T1000 (cell line): ENCODE measurements at places on chromosomes 1 and 21.

- DNase-seq: no peak
These were observed 2.4 kb upstream of the PROX1 start for GRCh38 chr1:213985209-213986019.

GRCh38 chr1:17148950-17149608 is 29.8 kb upstream of the PADI2 start:
- no peak for DNase-seq

- no peak for DNase-seq
These were observed 395.4 kb upstream of the ADAMTS5 start for GRCh38 chr21:27362249-27362648.

DNA sequence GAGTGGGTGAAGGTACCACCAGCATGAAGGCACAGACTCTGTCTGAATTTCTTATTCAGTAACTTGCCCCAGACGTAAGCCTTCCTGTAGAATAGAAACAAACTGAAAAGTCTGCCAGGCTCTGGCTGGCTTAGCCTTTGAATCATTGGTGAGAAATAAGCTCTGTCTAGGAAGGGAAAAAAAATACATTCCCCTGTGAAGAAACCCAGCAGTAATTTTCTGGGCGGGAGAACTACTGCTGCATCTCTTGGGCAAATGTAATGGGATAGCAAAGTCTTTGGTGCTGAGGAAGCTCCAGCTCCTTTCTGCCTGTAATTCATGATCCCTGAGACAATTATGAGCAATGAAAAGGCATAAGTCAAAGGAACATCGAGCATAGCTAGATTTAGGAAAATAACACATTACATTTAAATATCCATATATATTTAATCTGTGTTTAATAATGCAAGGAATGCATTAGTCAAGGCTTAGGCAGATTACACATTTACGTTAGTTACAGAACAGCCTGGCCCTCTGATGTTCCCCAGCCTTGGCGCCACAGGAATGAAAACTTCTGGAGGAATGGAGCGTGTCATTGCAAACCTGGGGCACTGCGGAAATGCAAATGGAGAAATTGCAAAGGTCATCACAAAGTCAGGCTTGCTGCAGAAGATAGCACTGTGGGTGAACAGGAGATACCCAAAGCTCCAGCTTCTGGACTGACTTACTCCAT is 216.3 kb upstream of the CAMK1G start:
- no peak for DNase-seq

DNA sequence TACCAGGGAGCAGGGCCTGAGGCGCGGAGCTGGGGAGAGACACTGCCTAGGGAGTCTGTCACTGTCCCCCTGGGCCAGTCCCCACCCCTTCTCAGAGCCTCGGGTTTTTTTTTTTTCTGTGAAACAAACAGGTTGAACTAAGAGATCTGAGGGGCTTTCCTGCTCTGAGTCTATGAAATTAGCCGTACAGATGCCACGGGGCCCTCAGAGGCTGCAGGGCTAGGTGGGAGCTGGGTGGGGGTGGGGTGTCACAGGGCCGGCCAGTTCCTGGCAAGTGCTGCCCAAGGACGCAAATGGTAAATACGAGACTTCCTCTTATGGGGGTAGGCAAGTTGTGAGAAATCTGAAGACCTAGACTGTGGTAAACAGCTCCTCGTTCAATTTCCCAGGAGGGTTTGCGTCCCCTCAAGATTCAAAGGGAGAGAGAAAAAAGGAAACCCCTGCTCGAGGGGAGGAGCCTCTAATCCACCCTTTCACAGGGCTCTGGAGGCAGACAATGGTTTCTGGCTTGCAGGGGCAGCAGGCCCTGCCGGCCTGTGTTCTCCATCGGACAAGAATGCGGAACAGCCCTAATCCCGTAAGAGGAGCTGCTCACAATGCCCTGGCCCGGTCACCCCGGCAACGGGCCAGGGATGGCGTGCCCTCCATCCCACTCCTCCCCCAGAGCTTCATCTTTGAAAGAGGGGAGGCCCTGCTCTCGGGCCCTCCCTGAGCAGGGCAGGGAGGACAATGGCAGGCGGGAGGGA is 7.8 kb downstream of the NUAK2 start:
- no peak for DNase-seq

DNA sequence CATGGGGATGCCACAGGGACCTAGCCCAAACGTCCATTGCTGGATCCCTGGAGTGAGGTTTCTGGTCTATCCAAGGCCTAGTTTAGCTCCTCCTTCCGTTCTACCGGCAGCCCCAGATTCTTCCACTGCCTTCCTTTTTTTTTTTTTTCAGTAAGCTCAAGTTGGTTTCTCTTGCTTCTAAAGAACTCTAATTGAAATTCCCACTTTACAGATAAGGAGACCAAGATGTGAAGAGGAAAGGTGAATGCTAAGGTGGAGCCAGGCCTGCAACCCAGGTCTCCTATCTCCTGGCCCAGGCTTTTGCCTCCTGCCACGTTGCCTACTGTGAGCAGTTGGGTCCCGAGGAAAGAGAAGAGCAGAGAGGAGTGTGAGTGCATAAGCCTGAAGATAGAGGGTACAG is 31.5 kb upstream of the CLIC4 start:
- DNase-seq: no peak

DNA sequence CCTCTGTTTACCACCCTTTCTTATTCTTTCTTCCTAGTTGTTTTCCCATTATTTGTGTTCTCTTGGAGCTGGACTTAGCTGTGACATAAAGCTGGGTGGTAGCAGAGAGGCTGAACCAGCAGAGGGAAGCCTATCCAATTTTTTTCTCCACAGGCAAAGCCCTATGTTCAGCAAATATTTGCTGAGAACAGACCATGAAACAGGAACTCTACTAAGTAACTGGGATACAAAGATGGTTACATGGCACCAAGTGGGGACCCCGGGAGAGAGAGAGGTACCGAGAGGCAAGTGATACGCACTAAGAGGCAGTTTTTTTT is 6.6 kb downstream of the CFAP141 start:
- DNase-seq: no peak

GRCh38 chr1:157119008-157119407 is 19.2 kb downstream of the ETV3 start:
- DNase-seq: no peak
